Jurkat, Clone E6-1 (cell line): ENCODE measurements at places on chromosomes 2 and 18.

- DNase-seq: no peak
Measured at GRCh38 chr2:126825316-126825715, 73.4 kb upstream of the TEX51 start.

- no peak for DNase-seq
Measured at GRCh38 chr2:121382744-121383143, 97.7 kb upstream of the TFCP2L1 start.

GRCh38 chr2:86510436-86510933 is 52.8 kb downstream of the CHMP3 start:
- DNase-seq: no peak

- DNase-seq: no peak
Measured at GRCh38 chr2:151275291-151275690, 13.6 kb upstream of the RBM43 start.

DNA sequence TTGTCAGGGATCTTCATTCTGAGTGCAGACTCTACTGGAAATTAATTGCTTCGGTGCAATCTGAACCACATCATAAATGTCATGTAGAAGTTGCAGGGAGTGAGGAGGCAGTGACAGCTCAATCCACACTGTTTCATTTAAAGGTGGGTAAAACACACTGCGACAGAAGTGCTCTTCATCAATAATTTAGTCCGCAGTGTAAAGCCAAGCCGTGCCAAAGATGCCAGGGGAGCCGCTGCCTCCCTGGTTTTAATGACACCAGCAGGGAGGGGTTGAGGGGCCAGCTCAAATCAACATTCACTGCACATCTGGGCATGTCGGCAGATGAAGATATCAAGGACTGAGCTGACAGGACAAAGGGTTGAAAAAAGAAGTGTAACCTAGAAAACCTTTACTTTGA is 305.7 kb upstream of the VRK2 start:
- DNase-seq: no peak

DNA sequence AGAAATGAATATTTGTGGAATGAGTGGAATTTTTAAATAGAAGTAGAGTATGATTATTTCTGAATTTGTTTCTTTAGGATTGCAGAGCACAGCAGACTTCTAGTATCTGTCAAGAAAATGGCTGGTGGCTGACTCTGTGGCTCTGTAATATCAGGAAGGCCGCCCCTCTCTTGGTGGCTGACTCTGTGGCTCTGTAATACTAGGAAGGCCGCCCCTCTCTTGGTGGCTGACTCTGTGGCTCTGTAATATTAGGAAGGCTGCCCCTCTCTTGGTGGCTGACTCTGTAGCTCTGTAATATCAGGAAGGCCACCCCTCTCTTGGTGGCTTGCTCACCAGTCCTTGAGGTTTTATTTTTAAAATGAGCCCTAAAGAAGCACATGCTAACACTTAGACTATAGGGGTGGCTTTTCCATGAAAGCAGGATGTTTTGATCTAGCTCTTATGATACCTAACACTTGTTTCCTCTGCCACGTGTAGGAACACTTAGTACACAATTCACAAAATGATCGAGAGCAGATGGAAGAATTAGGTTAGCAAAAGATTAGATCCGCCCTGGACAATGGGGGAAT is 85.1 kb upstream of the TTC39C start:
- no peak for DNase-seq

DNA sequence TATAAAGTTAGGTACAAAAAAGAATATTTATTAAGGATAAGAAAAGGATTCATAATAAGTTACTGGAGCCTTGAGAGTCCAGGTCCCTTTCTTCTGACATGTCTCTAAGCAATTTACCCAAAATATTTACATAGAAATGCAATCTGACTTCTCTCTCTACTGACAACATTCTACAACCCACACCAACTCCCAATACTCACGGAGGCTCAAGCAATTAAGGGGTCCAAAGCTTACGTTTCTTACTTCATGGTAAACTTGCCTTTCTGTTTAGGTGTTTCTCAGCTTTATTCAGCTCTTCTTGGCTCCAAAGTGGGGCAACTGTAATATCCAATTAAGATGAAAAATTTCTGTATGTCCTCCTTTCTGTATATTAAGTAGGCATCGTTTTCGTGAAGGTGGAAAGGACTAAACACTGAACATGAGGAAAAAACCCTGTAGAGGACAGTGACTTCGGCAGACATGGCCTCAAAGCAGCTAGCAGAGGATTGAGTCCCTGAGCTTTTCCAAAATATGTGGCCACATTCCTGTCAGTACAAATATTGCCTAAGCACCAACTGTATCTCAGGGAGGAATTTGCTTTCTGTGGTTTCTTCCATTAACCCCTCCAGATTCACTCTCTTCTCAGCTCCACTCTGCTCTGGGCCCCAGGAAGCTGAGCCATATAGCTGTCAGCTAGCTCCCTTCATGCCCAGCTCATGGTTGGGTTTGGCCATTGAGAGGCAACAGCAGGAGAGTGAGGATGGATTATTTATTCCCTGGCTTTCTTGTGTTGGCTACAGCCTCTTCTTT is 67.9 kb upstream of the GLS start:
- no peak for DNase-seq

- no peak for DNase-seq
Measured at GRCh38 chr2:168480356-168480755, 24.3 kb downstream of the CERS6 start.

DNA sequence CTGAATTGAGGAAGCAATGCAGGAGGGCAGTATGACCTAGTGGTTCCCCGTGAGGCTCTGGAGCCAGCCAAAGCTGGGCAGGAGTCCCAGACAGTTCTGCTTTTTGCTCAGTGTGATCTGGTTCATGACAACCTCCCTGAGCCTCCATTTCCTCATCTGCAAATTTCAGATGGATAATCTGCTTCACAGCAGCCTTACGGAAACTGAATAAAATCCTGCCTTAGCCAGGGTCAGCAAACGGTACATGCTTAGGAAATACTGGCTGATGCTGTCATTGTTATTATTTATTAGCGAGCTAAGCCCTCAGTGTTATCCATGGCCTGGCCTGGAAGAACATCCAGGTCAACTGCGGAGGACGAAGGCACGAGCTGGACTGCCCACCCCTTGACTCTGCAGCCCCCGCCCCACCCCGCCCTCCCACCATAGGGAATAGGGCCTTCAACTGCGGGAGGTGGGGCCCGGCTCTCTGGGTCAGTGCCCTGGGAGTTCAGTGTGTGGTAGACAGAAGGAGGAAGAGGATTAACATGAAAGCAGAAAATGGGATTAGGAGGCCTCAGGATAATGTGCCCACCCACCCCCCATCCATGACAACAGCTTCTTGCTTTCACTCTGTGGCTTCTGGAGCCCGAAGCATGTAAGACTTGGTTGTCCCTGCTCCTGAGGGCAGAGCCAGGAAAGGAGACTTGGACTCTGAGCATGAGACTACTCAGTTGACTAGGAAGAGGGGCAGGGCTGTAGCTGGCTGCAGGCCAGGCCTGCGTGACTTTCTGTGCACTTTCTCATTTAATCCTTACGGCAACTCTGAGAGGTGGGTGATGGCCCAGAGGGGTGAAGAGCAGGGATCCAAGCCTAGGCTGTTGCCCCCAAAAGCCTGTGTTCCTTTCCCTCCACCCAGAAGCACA is 13.1 kb downstream of the PKDCC start:
- DNase-seq: no peak

- peak; percentile 75 for DNase-seq
Measured at GRCh38 chr2:69798909-69799526, 30.4 kb upstream of the GMCL1 start.

DNA sequence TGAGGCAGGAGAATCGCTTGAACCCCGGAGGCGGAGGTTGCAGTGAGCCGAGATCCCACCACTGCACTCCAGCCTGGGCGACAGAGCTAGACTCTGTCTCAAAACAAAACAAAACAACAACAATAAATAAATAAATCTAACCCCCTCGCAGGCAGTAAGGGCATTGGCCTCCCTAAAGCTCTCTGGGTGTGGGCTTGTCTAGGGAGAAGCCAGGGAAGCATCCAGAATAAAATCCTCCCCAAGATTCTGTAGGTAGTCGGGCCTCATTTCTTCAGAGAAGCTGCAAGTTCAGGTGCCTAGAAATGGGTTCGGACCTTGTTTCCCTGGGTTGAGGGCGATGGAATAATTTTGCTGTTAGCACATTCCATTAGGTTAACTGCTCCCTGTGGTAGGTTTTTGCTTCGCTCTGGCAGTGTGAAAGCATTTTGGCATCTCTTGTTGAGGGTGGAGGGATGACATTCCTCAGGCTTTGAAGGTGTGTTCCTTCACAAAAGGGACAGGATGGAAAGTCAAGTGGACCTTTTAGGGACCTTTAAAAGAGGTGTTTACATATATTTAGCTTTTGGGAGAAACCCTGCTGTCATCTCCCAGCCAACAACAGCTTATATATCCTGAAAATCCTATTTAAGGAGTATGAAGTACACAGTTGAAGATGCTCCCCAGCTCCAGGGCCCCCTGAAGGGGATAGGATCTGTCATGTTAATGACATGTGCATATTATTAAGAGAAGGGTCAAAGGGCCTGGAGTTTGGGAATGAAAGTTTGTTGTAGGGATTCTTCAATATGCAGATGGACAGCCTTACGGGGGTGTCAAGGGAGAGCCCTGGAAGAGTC is 17.7 kb downstream of the MYCN start:
- no peak for DNase-seq

GRCh38 chr2:39492095-39492590 is 55.1 kb upstream of the MAP4K3 start:
- DNase-seq: no peak

GRCh38 chr2:60350791-60351190 is 202.7 kb downstream of the BCL11A start:
- no peak for DNase-seq

GRCh38 chr18:55407191-55407590 is 180.8 kb downstream of the TCF4 start:
- no peak for DNase-seq

GRCh38 chr2:64268330-64269048 is 124.3 kb upstream of the PELI1 start:
- DNase-seq: no peak

GRCh38 chr2:143529118-143529720 is 400.0 kb downstream of the ARHGAP15 start:
- DNase-seq: no peak

- no peak for DNase-seq
Measured at GRCh38 chr2:162828545-162828944, 10.0 kb downstream of the KCNH7 start.

DNA sequence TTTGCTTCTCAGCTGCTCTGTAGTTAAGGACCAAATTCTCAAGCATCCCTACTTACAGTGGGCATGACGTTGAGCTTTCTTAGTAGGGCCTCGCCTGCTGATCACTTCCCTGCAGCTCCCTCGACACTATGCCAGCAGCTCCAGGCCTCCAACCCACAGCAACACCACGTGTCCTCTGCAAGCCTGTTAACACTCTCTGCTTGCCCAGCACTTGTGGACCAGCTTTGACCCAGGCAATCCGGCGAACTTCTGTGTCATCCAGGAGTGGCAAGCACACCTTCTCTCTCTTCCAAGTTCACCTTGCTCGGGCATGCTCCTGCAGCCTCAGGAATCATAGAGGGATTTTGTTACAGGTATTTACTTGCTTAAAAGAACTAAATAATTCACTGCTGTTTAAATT is 138.6 kb upstream of the FHL2 start:
- DNase-seq: no peak

DNA sequence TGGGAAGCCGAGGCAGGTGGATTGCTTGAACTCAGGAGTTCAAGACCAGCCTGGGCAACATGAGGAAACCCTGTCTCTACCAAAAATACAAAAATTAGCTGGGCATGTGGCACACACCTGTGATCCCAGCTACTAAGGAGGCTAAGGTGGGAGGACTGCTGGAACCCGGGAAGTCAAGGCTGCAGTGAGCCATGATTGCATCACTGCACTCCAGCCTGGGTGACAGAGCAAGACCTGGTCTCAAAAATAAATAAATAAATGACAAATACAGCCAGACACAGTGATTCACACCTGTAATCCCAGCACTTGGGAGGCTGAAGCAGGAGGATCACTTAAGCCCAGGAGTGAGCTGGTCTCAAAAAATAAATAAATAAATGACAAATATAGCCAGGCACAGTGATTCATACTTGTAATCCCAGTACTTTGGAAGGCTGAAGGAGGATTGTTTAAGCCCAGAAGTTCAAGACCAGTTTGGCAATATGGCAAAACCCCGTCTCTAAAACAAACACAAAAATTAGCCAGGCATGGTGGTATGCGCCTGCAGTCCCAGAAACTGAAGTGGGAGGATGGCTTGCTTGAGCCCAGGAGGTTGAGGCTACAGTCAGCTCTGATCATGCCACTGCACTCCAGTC is 6.2 kb downstream of the KANSL3 start:
- DNase-seq: no peak

DNA sequence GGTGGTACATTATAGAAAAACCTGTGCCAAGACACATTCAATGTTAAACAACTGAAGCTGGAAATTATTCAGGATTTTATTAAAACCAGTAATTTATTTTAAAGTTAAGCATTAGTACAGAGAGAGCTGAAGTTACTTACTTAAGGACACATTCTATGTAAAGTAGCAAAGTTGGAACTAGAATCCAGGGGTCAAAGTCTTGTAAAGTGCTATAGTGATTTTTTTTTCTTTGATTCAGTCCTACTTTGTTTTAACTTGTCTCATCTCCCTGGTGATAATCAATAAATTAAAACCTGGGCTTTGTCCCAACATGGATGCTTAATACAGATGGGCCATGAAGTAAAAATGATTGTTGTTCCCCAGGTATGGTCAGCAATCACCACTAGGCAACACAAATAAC is 1271.8 kb upstream of the CHAC2 start:
- DNase-seq: no peak

GRCh38 chr2:137857881-137858280 is 106.4 kb upstream of the HNMT start:
- DNase-seq: no peak
